ENCODE measurements at places on chromosomes 4 and X.

DNA sequence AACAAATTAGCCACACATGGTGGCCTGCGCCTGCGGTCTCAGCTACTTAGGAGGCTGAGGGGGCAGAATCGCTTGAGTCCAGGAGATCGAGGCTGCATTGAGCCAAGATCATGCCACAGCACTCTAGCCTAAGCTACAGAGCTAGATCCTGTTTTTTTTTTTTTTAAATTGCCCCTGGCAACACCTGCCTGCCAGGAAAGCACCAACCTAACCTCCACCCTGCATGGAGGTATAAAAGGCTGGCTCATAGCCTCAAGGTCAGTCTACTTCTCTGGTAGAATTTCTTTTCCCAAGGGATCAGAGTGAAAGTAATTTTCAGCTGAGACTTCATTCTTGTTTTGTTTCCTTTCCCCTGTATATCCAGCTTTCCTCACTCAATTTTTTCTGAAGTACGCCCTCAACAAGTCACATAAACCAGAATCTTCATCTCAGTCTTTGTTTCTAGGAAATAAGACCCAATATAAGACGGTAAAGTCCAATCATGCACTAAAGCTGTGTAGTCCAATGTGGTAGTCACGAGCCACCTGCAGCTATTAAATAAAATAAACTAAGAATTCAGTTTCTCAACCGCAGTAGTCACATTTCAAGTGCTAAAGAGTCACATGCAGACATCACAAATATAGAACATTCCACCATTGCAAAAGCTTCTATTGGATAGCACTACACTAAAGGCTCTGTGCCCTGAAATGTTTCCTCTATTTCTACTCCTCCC is 113.3 kb downstream of the HPGD start:
- DNase-seq = no peak

GRCh38 chr4:146256328-146256727 is 42.0 kb downstream of the REELD1 start:
- DNase-seq = no peak

- no peak for DNase-seq
These were observed 58.4 kb upstream of the TET2 start for GRCh38 chr4:105088110-105088879.

GRCh38 chr4:189202869-189203271 is 737.8 kb upstream of the FRG1 start:
- no peak for DNase-seq

- DNase-seq = no peak
These were observed 33.7 kb downstream of the SORBS2 start for GRCh38 chr4:185778307-185778706.

GRCh38 chr4:147430111-147430510 is 50.8 kb upstream of the EDNRA start:
- DNase-seq = no peak

Data from activated T-cell treated with anti-CD3 and anti-CD28 coated beads for 1 hour (primary cell).